ENCODE measurements at places on chromosomes 3 and 15. TPM values are rescaled to one million over a fixed set of nuclear protein-coding genes. Genes with fewer than 3 reads are reported as not detected.

DNA sequence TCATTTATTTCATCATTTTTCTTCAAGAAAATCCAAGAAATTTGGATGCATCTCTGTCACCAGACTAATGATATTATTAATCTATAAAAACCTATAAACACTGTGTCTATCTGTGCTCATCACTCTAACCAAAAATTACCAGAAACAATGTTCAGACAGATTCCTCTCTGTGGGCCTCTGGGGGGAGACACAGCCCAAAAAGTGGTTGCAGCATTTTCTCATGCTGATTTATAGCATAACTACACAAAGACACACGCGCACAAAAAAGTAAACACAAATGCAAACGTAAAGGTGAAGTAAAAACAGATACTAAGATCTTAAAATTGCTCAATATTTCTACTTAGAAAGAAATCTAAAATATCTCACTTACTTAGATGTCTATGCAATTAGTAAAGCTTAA lies 976.0 kb downstream of the GBE1 start:
- DNase-seq = peak; percentile 9

- DNase-seq = no peak
Measured at GRCh38 chr15:101459579-101460300, 29.8 kb downstream of the PCSK6 start.

DNA sequence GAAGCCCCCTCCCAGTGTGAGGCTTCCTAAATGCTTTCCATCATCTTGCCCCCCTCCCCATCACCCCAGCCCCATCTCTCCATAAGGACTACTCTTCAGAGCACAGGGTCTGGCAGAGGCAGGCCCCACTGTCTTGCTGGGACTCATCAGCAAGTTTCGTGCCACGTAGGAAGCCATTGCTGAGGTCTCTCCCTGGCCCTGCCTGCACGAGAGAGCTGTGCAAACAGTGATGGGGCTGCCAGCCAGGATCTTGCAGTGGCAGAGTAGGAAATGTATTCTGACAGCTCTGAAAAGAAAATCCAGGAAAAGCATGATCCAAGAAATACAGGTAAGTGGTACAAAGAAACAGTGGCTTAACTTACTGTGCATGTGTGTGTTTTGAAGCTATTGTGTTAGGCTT lies 22.6 kb downstream of the ISL2 start:
- DNase-seq = no peak

DNA sequence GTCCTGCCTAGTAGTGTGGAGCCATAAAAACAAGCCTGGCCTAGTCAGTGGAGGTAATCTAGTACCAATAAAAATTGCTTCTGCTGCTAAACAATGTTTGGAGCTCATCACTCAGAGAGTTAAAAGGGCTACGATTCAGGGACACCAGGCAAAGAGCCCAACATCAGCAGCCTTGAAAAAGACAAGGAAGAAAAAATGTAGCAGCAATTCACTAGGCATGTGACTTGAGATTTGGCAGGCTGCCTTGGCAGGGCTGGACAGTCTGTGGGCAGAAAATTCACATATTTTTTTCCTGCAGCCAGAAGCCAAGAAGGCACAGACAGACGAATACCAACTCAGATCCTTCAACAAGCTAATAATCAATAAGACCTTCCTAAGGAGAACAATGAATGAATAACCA lies 47.2 kb downstream of the IGSF11 start:
- DNase-seq = peak; percentile 47

GRCh38 chr15:74823324-74823723 lies 3.1 kb upstream of the CPLX3 start:
- no peak for DNase-seq

Gene TUSC2
- total RNA-seq = 14.3 TPM

Gene GALNT15
- 12.9 TPM for total RNA-seq

Gene ZNF80
- not detected for total RNA-seq

Gene NR1I2
- total RNA-seq = not detected

Measured in GM23248 (cell line).